ENCODE measurements at places on chromosomes 11 and 22.

DNA sequence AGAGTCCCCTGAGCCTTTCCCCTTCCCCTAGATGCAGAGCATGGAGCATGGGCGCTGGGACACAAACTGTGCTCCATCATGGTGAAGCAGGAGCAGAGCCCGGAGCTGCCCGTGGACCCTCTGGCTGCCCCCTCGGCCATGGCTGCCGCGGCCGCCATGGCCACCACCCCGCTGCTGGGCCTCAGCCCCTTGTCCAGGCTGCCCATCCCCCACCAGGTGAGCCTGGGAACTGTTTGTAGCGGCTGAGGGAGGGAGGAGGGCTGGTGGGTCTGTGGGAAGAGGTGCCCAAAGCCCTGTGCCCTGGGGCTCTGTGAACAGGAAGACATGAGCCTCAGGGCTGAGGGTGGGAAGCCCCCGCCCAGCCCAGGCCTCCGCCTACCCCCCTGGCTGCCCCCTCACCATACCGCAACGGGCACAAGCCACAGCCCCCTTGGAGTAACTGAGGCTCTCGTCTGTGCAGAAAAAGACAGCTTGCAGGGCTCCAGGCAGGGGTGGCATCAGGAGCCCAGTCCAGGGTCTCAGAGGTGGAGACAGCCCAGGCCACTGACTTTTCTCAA is 30.4 kb downstream of the CREB3L1 start:
- no peak for DNase-seq

DNA sequence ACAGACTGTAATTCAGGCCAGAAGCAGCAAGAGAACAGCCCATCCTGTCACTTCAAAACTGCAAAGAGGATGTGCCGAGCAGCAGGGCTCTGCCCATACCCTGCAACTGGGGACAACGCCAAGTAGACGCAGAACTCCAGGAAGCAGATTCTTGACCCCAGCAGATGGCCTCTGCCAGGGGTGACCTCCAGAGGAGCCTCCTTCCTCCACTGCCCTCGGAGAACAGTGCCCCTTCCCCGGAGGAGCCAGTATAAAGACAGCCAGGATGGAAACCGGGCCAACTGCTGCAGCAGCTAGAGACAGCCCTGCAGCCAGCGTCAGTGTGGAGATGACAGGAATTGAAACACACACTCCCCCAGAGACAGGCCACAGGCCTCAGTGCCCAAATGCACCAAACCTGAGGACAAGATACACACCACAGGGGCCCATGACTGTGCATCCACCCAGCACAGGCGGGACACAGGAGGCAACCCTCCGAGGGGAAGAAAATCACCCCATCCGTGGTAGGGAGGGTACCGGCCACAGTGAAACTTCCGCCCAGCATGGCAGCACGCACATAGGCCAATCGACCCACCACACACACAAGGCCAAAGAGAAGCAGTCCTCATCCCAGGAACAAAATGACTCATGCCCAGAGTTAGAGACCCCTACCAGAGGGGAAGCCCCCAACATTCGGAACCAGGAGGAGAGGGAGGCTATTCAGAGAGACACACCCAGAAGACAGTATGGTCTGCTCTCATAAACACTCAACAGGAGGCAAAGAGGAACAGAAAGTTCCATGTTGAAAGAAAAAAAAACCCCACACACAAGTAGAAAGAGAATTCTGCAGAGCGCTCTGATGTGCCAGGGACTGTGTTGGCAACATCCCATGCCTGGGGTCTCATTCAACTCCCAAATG is 5.6 kb downstream of the AHNAK start:
- no peak for DNase-seq

DNA sequence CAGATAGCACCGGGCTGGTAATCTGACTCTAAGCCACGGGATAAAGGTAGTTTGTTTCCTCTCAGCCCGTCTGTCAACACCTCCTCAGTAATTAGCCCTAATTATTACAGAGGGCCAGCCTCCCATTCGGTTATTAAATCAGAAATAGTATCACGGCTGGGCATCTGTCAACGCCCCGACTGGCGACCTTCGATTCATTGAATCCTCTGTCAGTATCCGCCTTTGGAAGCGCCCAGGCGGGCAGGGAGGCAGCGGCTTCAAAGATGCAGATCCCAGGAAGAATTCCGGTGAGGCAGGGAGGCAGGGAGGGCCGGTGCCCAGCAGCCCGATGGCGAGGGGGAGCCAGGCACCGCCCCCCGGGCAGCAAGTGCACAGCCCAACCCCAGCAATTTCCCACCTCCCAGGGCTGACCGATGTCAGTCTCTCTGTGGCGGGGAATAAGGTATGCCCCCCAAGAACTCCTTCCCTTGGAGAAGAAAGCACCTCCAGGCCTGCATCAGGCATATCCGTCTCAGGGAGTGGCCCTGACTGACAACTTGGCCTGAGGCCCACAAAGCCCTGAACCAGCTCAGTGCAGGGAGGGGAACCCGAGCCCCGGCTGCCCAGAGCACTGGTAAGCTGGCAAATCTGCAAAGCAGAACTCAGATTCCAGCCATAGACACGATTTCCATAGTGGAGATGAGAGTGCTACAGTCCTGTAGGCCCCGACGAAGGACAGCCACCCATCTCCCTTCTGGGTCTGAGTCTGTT is 11.4 kb downstream of the GNB1L start:
- DNase-seq: no peak

DNA sequence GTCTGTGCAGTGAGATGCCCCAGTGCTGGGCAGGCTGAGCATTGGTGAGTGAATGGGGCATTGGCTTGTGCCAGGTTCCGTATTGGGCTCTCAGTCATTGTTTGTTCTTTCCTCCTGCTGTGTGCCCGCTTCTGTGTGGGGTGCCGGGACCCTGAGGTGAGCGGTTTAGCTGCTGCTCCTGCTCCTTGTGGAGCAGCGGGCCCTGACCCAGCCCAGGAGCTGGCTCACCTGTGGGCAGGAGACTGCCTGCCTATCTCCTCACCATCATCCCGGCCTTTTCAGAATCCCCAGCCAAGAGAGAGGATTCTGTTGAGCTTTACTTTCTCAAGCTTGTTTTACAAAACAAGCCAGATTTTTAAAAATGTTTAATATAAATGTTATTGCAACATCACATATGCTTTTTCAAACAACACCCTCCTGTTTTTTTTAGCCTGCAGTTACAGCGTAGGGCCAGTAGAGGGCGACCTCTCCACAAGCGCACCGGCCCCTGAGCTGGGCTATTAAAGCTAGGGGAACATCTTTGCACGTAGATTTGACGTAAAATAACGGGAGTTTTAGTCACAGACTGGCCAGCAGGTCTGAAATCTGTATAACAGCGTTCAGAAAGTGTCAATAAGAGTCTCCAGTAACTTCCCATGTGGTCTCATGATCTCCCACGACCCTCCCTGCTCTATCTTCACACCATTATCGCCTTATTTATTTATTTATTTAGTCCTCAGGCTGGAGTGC is 25.1 kb upstream of the RELT start:
- peak; percentile 64 for DNase-seq

DNA sequence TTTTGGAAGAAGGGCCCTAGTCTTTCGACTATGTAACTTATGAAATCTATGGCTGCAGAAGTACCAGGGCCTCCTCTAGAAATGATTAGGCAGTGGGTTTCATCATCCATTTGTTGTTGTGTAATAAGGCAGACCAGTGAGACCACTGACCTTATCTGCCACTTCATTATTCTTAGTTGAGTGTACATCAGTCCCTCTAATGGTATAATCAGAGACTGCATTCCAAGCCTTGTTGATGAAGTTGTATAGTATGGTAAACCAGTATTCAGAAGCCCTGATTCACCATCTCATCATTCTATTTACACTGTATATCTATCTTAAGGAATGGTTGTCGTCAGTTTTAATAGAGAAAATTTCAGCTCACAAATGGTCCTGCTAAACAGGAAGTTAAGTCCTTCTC is 32.2 kb upstream of the GRIA4 start:
- DNase-seq: no peak

- DNase-seq: no peak
These were observed 176.4 kb downstream of the SHANK2 start for GRCh38 chr11:71075871-71076420.

- peak; percentile 79 for DNase-seq
These were observed at the start of gene ASPHD2 for GRCh38 chr22:26428515-26429457. Gene ASPHD2 (plus strand): TSS chr22:26429260. CDS start chr22:26433616, 4,356 bp downstream.

GRCh38 chr11:69524291-69524882 is 42.9 kb downstream of the LINC01488 start:
- no peak for DNase-seq

DNA sequence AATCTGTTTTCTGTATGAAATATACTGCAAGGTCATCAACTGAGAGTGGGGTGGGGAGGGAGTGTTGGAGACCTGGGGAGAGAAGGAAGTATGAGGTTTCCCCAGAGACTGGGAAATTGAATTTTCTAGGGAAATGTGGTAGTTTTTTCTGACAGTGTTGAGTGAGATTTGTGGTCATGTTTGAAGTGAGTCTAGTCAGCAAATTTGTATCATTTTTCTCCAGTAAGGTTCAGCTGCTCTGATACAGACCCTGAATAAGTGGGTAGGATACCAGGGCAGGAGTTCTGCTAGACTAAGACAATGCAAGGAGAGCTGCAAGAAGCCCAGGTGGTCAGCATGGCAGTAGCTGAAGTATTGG is 112.0 kb downstream of the PKNOX2 start:
- no peak for DNase-seq

DNA sequence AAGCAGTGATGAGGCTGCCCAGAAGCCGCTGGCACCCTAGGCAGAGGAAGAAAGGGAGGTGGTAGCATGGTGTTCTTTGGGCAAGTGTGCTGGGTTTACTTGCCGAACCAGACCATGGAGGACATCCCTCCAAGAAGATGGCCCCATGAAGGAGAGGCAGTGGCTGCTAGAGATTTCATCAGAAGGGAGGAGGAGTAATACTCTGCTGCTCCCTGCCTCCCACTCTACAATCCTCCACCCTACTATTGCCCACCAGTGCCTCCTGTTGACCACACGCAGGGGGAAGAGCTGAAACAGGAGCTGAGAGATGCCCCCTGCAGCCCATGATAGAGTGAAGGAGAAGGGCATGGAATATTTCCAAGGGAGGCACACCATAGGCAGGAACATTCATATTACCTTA is 51.0 kb upstream of the PRSS23 start:
- no peak for DNase-seq

DNA sequence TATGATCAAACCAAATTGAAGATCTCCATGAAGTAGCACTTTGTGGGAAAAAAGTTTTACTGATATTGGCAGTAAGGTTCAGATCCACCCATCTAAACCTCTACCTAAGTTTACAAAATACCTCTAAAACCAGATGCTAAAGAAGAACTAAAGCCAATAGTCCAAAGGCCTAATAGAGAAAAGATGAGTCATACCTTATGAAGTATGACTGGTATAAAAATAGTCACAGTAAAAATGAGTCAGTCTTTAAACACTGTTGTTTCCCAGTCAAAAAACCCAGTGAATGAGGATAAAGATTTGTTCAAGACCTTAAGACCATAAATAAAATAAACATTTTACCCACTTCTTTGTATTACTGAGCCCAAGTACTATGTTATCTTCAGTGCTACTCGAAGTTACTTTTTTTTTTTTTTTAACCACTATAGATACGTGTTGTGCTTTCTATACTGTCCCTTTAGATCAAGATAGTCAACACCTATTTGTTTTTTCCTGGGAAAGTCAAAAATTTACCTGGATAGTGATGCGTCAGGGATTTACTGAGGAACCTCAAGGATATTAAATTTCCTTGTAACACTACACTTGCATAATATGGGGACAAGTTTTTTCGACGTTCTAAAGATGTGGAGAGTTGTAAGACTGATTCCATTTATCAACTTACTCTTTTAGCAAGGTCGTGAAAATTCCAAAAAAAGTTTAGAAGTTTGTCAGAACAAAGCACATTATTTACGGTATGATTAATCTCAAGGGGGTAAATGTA is 87.3 kb downstream of the CCDC73 start:
- DNase-seq: no peak

DNA sequence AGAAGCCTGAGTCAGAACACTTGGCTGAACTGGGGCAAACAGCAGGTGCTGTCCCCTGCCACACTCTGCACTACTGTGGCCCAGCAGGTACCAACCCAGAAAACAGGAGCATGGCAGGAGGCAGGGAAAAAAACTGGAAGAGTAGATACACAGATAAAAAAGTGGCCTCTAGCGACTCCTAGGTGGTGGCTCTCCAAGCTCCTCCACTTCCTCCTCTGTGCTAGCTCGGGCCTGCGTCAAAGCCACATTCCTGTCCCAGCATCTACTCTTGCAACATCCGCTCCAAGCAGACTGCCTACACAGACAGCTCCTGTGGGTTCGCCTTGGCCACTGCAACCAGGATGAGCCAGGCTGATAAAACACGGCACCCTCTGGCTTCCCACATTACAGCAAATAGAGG is 6.9 kb downstream of the OR8B12 start:
- no peak for DNase-seq

GRCh38 chr11:17135916-17136683 is 58.6 kb upstream of the RPS13 start:
- no peak for DNase-seq

DNA sequence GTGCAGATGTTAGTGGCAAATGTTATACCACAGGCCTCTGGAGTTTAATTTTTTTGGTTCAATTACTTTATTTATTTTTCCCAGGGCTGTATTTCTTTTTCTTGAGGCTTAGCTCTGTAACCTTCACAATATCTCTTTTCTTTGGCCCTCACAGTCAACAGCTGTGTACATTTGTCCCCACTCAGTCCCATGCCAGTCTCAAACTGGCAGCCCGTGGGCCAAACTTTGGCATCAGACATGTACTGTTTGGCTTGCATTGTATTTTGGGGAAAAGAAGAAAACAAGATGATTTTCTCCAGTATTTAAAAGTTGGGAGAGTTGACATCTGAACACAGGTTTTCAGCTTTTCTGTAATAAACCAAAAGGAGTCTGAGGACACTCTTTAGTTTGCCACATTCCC is 87.1 kb downstream of the PRR5L start:
- no peak for DNase-seq

DNA sequence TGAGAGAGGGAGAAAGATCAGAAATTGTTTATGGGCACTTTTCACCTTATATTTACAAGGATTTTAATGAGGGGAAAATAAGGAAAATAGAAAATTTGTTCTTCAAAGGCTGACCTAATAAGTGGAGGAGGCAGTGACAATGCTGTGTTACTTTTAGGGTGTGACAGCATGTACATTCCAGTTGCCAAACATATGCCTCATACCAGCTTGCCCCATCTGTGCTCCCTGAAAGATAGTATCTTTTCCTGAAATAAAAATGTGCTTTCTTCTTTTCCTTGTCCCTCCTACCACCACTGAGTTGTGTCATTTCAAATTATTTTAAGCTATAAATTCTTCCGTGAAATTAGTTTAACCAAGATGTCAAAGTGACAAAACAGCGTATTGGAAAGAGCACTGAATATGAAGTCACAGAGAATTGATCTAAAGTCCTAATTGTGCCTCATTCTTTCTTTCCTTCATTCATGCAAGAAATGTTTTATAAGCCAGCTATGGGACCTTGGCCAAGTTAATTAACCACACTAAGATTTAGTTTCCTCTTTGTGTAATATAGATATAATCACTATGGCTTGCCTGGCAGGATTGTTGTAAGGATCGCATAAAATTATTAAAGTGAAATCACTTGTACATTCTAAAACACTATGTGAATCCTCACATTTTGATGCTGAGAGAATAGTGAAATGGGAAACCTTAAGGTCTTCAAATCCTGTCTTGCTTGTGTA is 1307.5 kb upstream of the TENM4 start:
- no peak for DNase-seq

All from CD4-positive, alpha-beta T cell treated with Interleukin-15 for 4 hours (primary cell).